Diencephalon (tissue), 1 donor: ENCODE measurements at places on chromosomes 6 and 20. TPM values are rescaled to one million over a fixed set of nuclear protein-coding genes. Genes with fewer than 3 reads are reported as not detected.

The CRNKL1 gene
- 47.1 TPM for total RNA-seq

The RAMACL gene
- 2.1 TPM for total RNA-seq

The DAAM2 gene
- total RNA-seq = 30.4 TPM

The ADAM33 gene
- 2.5 TPM for total RNA-seq

The CABLES2 gene
- total RNA-seq = 6.5 TPM
